ENCODE measurements at places on chromosomes 16 and 17.

DNA sequence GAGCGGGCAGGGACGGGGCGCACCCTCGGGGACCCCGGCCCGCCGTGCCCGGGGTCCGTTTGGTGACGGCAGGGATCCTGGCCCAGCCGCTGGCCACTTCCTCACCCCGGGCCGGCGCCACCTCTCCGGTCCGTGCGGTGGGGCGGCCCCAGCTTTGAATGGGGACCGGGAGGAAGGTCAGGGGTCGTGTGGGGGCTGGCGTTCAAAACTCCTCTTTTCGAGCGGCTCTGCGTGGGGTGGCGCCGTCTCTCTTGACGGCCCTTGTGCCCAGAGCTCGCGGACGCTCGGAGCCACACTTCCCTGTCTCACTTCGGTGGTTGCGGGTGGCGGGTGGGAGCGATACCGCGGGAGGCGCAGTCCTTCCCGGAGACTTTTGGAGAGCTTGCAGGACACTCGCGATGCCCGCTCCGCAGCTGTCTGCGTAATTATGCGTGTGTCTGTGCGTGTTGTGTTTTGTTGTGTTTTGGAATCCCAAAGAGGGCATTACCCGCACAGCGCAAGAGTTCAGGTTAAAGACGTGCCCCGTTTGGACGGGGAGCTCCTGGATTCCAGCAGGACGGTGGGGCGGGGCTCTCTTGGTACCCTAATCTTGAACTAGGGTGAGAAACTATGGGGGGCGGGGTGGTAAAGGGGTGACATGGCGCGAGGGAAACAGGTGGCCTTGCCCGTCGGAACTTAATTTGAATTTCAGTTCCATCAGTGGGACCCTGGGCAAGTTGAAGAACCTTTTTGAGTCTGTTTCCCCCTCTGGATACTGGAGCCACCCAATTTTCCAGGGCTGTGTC lies 637 bp downstream of the PLCG2 start:
- no peak for DNase-seq

- no peak for DNase-seq
These were observed 2.3 kb downstream of the C17orf58 start for GRCh38 chr17:67993998-67994361.

- no peak for DNase-seq
These were observed 90.9 kb upstream of the BCAR1 start for GRCh38 chr16:75342308-75342811.

- no peak for DNase-seq
These were observed 2.9 kb upstream of the SCN4A start for GRCh38 chr17:63975541-63976092.

DNA sequence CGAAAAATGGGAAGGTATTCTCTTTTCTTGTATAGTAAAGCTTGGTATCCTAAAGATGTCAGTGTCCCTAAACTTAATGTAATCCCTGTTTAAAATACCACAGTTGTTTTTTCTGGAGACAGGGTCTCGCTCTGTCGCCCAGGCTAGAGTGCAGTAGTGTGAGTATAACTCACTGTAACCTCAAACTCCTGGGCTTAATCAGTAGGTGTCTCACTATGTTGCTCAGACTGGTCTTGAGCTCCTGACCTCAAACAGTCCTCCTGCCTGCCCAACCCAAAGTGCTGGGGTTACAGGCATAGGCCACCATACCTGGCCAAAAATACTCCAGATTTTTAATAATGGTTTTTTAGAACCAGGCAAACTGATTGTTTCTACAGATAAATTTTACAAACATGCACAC lies 8.2 kb downstream of the DCAF7 start:
- DNase-seq, result no peak

DNA sequence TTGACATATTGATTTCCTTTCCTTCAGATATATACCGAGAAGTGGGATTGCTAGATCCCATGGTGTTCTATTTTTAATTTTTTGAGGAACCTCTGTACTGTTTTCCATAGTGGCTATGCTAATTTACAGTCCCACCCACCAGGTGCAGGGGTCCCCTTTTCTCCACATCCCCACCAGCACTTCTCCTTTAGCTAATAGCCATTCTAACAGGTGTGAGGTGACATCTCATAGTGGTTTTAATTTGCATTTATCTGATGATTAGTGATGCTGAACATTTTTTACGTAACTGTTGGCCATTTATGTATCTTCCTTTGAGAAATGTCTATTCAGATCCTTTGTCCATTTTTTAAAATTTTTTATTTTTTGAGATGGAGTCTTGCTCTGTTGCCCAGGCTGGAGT lies 93.9 kb downstream of the SDR42E1 start:
- no peak for DNase-seq

DNA sequence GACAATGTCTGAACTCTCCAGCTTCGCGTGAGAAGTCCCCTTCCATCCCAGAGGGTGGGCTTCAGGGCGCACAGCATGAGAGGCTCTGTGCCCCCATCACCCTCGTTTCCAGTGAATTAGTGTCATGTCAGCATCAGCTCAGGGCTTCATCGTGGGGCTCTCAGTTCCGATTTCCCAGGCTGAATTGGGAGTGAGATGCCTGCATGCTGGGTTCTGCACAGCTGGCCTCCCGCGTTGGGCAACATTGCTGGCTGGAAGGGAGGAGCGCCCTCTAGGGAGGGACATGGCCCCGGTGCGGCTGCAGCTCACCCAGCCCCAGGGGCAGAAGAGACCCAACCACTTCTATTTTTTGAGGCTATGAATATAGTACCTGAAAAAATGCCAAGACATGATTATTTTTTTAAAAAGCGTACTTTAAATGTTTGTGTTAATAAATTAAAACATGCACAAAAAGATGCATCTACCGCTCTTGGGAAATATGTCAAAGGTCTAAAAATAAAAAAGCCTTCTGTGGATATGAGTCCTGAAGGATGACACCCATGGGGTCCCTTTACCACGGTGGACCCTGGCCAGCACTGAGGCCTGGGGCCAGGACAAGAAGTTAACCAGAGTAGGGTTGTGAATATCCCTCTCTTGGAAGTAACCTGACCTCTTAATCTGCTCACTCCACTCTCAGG lies 10.5 kb upstream of the ITGAD start:
- peak; percentile 60 for DNase-seq
